Pancreas (tissue), 10 donors: ENCODE measurements at places on chromosomes 16 and 17.

DNA sequence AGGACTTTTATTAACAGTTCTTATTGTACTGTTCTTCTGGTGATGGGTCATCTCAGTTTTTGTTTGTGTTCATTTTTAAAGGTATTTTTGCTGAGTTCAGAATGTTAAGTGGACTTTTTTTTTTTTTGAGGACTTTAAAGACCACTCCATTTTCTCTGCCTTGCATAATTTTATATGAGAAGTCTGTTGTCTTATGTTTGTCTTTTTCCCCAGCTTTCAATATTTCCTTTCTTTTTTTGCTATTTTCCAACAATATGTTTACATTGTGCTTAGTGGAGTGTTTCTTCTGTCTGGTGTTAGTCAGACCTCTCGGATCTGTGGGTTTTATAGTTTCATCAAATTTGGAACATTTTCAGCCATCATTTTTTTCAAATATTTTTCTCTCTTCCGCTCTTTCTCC lies 290.0 kb upstream of the TNRC6C start:
- DNase-seq, result no peak

DNA sequence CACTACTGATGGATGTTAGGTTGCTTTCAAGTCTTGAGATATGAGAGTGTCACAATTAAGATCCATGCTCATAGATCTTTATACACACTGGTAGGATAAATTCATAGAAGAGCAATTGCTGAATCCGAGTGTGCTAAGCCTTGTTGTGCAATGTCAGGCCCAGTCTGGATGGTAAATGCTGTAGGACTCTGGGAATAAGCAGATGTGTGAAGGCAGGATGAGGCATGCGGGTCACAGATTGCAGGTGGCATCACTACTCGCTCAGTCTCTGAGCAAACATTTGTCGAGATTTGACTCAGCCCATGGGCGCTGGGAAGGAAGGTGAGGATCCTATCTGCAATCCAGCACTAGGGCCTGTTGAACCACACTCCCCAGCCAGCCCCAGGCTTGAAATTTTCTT lies 40.7 kb downstream of the TMEM186 start:
- DNase-seq, result no peak

DNA sequence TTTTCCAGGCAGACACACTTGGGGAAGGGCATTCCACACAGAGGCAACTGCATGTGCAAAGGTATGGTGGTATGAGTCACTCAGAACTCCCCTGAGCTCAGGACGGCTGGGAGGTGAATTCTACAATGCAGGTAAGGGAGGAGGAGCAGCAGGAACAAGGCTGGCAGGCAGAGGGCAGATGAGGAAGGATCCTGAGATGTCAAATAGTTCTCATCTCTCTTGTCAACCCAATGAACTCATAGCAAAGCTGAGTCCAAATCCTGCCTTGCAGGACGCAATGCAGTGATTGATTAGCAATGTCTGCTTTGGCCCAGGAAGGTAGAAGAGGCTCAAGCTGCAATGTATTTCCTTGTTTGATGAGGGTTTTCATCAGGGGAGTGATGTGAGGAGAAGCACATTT lies 243.5 kb downstream of the XYLT1 start:
- DNase-seq, result no peak

- DNase-seq, result peak; percentile 45
These were observed 24.9 kb downstream of the SAP30BP start for GRCh38 chr17:75691801-75692626.

DNA sequence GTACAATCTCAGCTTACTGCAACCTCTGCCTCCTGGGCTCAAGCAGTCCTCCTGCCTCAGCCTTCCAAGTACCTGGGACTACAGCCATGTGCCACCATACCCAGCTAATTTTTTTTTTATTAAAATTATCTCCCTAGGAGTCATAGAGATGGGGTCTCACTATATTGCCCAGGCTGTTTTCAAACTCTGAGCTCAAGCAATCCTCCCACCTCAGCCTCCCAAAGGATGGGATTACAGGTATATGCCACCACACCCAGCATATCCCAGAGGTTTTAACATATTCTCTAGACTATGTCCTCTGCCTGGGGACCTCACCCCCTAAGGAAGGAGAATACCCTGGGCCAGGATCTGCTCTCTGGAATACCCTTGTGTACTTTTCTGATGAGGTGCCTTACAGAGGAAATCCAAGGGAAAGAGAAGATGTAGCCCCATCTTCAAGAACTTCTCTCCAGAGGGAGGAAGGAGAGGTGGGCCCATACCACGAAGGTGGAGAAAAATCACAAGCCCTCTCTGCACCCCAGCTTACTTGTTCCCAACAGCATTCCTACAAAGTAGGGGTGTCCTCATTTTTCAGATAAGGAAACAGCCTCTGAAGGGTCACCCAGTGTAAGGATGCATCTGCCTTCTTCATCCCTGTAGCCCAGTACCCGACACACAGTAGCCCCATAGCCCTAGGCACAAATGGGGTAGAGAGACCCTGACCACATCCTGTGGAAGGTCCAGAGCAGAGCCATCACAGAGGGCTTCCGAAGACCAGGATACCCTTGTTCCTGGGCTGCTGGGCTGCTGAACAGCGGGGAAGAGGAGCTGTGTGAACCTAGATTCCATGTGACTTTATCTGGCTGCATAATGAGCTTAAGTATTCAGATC lies 151.6 kb downstream of the SOCS1 start:
- DNase-seq, result no peak

DNA sequence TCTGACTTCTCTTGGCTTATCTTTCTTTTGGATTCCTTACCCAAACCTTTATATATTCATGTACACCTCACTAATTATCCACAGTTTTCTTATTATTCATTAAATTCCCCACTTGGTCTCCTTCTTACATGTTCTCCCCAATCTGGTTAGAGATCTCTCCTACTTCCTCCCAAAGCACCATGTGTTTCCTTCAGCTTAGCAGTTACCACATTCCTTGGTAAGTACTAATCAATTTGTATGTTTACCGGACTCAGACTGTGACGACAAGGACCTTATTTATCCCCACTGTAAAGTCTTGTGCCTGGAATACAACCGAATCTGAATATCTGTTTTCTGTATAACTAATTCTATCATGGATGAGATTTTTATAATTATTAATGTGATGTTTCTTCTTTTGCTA lies 389.5 kb downstream of the KCNJ2 start:
- no peak for DNase-seq

GRCh38 chr16:7408700-7409365 lies 76.2 kb downstream of the RBFOX1 start:
- no peak for DNase-seq

DNA sequence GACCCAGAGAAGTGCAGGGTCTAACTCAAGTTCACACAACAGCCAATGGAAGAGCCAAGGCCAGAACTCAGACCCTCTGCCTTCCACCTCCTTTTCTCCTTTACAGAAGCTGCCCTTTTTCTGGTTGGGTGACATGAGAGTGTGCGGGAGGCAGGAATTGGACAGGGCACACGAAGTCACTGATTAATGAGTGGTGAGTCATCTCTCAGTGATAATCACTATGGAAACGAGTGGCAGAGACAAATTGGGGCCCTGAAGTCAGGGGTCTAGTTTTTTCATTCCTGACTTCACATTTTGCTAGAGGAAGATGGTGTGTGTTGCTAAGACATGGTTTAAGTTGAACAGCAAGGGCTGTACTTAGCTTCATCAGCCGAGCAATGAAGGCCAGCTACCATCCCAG lies 312.7 kb upstream of the CCL2 start:
- DNase-seq, result no peak

DNA sequence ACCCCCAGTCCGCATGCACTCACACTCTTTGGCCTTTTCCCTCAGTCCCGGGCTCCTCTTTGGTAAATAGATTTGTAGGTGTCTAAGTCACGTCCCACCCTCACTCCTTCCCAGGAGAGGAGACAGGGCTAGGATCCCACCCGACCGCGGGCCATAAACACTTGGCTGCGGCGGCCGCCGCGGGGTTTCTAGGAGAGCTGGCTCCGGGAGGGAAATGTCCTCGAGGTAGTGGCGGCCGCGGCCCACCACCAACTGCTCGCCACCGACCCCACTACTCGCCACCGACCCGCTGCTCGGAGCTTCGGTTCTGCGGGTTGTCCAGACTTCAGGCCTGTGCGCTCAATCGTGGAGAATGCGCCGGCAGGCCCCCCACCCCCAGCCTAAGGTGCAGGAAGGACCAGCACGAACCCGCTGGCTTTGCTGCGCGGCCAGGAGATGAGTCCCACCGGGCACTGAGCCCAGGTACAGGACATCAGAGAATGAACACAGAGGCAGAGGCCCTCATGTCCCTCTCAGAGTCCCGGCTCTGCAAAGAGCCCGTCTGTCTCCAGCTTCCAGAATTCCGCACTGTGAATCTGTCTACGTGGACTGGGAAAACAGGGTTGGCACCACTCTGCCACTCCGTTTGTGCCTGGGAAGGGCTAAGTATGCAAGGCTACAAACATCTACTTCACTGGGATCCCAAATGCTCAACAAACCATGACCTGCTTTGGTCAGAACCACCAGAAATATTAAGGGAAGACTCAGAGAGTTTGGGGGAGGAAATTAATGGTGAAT lies 2.5 kb downstream of the PRAC2 start:
- no peak for DNase-seq

DNA sequence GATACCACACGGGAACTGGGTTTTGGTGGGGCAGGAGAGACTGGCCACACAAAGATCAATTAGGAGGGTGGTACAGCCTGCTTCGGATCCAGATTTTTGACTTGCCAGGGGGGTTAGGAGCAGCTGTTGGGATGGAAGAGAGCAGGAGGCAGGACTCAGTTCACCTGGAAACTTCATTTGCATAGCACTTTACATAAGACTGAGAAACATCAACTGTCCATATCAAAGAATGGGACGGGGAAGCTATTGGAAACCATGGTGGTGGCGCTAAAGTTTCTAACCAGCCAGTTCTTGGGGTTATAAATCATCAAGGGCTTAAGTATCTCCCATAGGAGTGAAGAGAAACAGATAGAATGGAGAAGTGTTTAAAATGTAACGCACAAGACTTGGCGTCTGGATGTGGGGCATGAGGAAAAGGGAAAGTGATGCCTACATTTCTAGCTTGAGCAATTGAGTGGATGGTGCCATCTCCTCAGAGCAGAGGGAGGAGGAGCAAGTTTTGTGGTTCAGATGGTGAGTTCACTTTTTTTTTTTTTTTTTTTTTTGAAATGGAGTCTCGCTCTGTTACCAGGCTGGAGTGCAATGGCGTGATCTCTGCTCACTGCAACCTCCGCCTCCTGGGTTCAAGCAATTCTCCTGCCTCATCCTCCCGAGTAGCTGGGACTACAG lies 6.4 kb upstream of the SRCAP start:
- no peak for DNase-seq

GRCh38 chr16:57150682-57151330 lies 35.0 kb downstream of the PSME3IP1 start:
- no peak for DNase-seq

DNA sequence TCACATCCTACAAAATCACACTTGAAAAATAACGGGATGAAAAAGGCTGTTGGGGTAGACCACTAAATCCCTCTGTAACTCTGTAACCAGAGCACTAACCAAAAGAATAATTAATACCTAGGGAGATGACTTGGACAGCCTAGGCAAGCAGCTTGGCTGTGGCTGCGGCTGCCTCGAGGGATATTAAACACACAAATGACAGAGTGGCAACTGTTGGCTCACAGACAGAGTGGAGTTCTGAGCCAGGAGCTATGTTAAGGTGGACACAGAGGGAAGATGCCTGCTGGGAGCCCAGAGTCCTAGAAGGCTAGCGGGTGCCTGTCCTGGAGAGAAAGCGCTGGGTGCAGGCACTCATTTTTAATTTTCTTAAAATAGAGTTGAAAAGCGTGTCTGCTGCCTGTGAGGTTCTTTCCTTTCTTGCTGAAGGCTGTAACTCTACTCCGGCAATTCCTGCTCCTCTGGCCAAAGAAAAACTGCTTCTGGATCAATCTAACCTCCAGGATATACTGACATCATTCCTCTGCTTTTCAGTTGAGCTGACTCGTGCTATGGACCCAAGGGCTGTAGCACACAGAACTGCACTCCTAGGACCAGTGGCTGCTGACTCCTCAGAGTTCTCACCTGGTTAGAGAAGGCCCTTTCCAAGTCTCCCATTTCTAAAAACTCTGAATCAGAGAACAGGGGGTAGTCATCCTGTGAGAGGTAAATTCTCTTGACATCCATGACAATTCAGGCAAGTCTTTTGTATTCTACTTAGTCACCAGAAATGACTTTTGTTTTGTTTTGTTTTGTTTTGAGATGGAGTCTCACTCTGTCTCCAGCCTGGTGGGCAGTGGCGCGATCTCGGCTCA lies 147.9 kb downstream of the STX8 start:
- DNase-seq, result no peak
